Activated gamma-delta T cell (primary cell): ENCODE measurements at places on chromosomes 11 and 22.

DNA sequence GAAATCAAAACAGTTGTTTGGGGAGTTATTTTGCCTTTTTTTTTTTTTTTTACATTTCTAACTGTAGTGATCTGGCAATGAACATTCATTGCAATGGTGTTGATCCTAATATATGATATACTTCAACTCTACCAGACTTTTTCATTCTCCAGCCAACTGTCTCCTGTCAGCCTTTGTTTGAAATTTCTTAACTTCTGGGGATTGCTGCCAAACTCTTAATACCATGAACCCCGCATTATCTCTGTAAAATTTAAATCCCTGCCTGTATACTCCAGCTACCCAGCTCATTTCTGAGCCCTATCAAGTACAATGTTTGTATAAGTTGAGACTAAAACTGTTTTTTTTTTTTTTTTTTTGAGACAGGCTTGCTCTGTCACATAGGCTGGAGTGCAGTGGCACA is 280.7 kb downstream of the TTC28 start:
- no peak for DNase-seq

- no peak for DNase-seq
These were observed 634.3 kb downstream of the BRD1 start for GRCh38 chr22:49193348-49193747.

DNA sequence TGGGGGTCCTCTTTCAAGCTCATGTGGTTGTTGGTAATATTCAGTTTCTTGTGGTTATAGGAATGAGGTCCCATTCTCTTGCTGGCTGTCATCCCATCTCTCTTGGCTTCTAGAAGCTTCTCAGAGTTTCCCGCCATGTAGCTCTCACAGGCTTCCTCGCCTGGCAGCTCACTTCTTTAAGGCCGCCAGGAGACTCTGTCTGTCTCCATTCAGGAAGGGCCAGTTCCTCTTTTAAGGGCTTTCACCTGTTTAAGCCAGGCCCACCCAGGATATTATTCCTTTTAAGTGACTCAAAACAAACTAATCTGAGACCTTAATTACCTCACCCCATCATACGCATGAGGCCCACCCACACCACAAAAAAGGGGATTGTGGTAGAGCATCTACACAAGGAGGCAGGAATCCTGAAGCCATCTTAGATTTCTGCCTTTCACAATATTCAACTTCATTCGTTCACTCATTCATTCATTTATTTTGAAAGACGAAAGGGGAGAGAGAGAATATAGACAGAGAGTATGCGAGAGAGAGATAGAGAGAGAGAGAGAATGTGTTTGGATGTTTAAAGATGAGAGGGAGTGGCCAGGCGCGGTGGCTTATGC is 42.3 kb upstream of the NECTIN1 start:
- no peak for DNase-seq

DNA sequence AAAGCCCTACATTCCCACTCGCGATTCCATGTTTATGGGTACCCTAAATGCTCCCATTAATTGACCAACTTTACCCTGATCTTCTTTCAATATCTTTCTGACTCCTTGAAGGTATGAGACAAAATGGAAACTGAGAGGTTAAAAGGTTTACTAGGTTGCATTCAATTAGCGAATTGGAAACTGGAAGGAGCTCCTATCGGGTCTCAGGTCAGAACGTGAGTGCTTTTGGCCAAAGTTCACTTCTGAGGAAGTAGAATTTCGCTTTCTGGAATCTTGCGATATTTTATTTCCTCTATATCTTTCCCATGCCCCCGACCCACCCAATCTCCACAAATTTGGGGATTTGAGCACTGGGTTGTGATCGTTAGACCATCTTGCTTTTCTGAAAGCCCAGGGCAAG is 2.6 kb downstream of the EHF start:
- DNase-seq, result no peak

GRCh38 chr11:71354394-71355105 is 93.6 kb downstream of the DHCR7 start:
- DNase-seq, result no peak

DNA sequence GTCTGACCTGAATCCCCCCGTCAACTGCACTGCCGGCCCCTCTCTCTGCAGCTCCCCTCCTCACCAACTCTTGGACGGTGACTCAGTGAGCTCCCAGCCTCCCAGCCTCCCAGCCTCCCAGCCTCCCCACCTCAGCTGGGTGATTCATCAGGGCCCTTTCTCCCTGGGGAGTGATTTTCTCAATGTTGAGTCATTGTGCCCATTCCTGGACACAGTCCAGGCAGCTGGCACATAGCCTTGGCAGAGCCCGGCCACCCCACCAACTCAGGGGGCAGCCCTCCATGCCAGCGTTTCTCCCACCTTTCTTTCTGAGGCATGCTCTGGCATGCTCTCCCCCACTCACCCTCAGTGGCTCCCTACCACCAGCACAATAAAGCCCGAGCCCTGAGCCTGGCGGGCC is 30.7 kb downstream of the PDE2A start:
- DNase-seq, result no peak

- no peak for DNase-seq
These were observed 39.4 kb downstream of the ZBTB16 start for GRCh38 chr11:114098927-114099326.

- DNase-seq, result no peak
These were observed 736.7 kb upstream of the ANO5 start for GRCh38 chr11:21456186-21456585.

DNA sequence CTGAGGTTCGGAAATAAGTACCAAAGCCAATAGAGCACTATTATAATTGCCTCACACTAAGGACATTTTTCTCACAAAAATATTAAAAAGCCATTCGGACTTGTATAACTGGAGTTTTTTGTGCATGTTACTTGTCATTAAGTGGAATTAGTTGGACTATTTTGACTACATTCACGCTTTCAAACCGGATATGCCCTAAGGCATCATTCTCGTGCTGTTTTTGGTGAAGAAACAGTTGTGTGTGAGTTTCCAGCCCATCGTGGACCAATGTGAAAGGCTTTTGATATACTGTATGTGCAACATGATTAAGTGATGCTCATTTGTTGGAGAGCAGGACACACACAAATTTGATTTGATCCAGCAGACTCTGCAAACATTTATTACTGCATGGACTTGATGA is 192.8 kb downstream of the PGR start:
- DNase-seq, result no peak
